Fibroblast of pulmonary artery (primary cell): ENCODE measurements at places on chromosomes 1 and 21.

DNA sequence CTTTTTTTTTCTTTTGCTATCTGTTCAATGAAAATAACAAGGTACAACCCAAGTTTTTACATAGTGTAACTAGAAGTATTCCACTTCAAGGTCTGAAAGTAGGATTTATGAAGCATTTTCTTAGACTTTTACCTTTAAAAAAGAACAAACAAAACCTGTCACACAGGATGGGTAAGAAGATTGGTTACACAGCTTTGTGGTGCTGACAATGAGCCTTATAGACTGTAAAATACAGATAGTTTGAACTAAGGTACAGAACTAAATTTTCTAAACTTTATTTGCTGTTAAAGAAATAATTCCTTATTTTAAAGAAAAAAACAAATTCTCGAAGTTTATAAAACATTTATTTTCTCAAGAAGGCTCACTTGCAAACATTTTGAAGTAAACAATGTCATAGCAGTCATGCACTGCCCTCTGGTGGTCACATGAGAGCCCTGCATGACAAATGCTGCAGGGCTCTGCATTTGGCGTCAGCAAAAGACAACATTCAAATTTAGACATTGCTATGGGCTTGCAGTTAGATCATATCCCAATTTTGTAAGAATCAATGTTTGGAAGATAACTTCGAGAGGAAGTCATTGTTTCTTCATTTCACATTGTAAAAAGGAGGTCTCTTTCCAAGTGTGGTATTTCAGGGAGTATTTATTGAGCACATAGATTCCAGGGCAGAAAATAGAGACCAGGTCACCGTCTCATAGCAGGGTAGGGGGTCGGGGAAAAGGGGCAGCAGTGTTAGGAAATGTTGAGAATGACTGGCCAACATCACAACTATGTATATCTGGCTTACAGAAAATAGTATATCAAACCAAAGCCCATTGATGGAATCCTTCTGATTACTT lies 115.3 kb upstream of the FMN2 start:
- peak; percentile 60 for DNase-seq

- no peak for DNase-seq
Observed at GRCh38 chr1:9297831-9298230, 5.1 kb downstream of the SPSB1 start.

- peak; percentile 35 for DNase-seq
Observed at GRCh38 chr21:38938343-38938742, 132.6 kb downstream of the ETS2 start.

- DNase-seq, result peak; percentile 9
Observed at GRCh38 chr1:178541829-178542553, 29.1 kb downstream of the TEX35 start.

- DNase-seq, result no peak
Observed at GRCh38 chr1:180945551-180945950, 32.9 kb downstream of the KIAA1614 start.

DNA sequence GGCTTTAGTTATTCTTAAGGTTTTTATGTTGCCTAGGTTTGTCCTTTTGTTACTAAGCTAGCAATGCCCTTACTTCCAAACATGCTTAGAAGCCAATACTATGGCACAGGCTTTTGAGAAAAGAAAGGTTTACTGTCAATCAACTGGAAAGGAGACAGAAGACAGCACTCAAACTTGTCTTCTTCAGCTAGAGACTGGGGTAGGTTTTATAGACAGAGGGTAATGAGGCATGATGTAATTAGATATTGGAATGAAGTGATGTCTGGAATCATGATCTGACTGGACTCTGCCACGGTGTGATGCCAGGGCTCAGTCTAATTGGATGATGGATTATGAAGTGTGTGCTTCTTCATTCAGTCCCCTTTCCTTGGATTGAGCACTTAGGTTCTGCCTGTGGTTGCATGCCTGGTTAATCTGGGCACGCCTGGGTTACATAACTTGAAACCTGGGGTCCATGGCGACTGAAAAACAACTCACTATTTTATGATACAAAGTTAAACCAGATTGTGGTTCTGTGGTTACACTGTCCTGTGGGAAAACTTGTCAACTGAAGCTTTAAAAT lies 625.8 kb downstream of the BRINP3 start:
- no peak for DNase-seq

DNA sequence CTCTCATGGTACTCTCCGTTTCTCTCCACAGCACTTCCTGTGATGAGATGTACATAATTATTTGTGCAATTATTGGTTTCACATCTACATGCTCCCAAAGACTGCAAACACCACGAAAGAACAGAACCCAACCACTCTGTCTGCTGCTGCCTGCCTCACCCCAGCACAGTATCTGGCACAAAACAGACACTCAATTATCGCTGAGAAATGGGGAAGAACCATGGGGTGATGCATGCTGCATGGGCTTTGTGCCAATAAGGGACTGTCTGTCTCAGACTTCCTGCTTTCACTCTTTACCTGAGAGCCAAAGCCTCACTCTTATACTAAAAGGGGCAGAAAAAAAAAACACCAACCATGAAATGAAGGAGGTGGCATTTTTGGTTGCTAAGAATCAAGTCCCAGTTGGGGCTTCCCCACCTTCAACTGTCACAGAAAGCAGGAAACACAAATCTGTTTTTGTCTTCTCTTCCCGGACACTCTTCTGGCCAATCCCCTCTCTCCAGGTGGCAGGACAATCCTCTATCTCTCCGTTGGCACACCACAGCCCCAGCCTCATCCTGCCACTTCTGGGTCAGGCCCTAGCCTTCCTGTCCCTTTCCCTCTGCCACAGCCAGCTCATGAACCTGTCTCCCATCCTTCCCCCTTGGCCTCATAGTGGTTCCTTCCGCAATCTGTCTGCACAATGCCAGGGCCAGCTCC lies 82.0 kb downstream of the TGFBR3 start:
- DNase-seq, result no peak

- peak; percentile 40 for DNase-seq
Observed at GRCh38 chr1:187474336-187474735, 645.6 kb downstream of the PLA2G4A start.

DNA sequence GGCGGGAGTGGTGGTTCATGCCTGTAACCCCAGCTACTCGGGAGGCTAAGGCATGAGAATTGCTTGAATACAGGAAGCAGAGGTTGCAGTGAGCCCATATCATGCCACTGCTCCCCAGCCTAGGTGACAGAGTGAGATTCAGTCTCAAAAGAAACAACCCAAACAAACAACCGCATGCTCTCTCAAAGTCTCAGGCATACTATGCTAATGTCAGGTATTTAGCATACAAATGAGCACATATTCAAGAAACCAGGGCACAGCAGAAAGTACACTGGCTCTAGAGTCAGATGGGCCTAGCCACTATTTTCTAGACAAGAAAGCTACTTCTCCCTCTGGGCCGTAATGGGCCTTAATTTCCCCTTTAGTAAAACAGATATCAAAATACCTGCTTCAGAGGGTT lies 55.0 kb downstream of the ELAVL4 start:
- DNase-seq, result no peak

DNA sequence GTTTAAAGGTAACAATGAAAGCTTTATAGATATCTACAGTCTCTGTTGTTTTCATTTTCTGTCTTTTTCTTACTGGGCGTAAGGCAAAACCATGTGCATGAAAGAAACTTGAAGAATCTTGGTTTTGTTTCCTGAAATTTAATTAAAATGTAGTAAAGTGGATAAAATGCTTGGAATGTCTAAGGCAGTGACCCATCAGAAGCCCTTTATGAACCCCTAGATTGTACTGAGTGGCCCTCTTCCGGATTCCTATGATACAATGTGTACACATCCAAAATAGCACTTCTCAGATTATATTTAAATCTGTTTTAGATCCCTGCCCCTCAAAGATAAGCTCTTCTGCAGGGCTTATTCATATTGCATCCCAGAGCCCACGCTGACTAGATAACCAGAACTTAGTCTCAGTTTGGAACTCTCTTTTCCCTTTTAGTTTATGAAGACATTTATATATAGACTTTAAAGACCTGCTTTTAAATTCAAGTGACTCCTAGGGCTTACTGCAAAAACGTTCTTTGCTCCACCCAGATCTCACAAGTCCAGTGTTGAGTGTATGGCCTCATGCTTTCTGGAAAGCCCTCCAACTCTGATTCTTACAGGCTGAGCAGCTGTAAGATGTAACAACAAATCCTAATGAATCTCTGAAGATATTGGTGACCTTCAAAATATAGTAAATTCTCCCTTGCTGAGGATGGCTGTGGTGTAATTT lies 142.9 kb downstream of the LRRC7 start:
- DNase-seq, result peak; percentile 6

- no peak for DNase-seq
Observed at GRCh38 chr21:45735259-45736000, 91.9 kb downstream of the PCBP3 start.

DNA sequence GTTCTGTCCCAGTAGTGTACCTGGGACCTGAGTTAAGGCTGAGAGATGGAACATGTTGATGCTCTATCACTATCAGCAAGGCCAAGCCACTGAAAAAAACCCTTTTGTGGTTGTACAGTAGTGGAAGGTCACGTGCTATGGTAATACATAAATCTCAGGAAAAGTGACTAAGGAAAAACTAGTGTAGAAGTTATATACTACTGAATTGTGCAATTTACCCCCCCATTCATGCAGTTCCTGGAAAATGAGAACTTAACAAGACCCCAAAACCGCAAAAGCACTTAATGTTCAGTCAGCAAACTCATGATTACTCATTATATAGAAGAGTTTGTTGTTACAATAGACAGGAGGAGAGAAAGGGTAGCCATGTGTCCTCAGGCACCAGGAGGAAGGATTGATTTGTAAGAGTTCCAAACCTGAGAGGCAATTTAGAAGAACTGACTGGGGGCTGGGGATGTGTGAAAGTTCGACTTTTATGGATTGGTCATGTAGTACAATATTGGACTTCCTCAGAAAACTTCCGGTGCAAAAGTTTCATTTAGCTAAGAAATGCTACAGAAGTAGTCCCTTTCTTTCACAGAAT lies 91.6 kb downstream of the RGL1 start:
- peak; percentile 57 for DNase-seq

GRCh38 chr1:116161877-116162390 lies 50.7 kb downstream of the MAB21L3 start:
- DNase-seq, result no peak
